ENCODE measurements at places on chromosomes 5 and 9.

DNA sequence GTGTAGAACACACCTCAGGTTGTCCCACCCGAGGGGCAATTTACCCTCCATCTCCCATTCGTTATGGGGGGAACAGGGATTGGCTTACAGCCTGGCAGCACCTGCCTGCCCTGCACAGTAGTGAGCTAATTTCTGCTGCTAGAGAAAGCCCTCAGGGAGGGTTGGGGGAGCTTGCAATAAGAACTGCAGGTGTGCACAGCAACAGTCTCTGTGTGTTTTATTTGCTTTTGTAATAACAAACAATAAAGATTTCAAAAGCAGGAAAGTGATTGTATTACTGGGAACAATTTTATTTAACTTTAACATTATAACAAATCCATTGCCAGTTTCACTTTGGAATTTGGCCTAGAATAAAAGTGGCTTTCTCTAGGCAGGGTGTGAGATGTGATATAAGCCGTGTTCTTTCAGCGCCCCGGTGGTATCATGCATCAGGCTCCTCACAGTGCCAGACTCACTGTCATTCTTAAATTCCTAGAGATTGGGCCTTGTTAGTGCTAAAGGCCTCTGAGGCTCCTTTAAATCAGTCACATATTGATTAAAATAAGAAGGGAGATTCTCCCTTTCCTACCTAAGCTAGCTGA is 81.1 kb downstream of the RMI1 start:
- peak; percentile 32 for DNase-seq

- no peak for DNase-seq
Measured at GRCh38 chr5:146722361-146722779, 156.2 kb downstream of the PPP2R2B start.

- peak; percentile 31 for DNase-seq
Measured at GRCh38 chr9:10855847-10856246, 243.0 kb upstream of the PTPRD start.

DNA sequence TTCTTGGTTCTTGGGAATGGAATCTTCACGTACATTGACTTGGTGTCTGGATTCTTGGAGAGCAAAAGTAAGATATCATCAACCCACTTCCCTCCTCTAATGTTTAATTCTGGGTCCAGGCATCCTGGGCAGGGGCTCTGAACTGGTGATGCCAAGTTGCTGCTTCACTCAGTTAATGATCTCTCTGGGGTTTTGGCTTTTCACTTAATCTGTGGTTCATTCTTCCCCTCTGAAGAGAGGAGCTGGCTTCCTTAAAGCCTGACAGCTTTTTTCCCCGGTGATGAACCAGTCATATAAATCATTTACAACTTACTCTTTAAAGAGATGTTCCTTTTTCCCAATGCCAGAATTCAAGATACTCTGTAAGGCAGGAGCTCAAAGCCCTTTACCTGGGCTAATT is 65.9 kb downstream of the ARHGAP26 start:
- no peak for DNase-seq

GRCh38 chr5:83494666-83495065 is 23.1 kb downstream of the VCAN start:
- DNase-seq: no peak

GRCh38 chr5:31445041-31445600 is 86.8 kb downstream of the DROSHA start:
- DNase-seq: no peak

DNA sequence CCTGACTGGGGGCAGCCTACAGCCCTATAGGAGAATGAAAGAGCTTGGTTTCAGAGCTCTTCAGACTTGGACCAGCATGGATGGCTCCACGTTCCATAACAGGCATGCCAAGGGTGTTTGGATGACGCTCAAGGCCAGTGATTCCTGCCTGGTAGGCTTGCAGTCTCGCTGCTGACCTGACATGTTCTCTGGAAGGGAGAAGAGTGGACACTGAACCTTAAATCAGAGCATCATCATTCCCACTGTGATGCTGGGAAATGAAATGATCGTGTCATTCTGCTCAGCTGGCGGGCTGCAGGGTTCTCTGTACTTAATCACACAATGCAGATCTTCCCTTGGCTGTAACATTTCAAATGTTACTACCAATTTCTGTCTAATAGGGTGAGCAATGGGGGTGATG is 57.0 kb downstream of the CFAP90 start:
- no peak for DNase-seq

DNA sequence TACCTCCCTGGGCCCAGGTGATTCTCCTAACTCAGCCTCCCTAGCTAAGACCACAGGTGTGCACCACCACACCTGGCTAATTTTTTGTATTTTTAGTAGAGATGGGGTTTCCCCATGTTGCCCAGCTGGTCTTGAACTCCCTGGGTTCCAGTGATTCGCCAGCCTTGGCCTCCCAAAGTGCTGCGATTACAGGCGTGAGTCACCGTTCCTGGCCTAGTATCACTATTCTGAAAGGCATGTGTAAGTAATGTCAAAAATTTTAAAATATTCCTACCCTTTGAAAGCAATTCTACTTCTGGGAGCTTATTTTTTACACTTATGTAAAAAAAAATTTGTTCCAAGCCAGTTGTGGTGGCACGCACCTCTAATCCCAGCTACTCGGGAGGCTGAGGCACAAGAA is 27.1 kb upstream of the TLE1 start:
- DNase-seq: no peak

GRCh38 chr9:126027566-126027965 is 280.4 kb downstream of the PBX3 start:
- no peak for DNase-seq

- no peak for DNase-seq
Measured at GRCh38 chr5:92922231-92922967, 658.6 kb downstream of the NR2F1-AS1 start.

GRCh38 chr5:57738301-57738700 is 255.7 kb upstream of the ACTBL2 start:
- no peak for DNase-seq

DNA sequence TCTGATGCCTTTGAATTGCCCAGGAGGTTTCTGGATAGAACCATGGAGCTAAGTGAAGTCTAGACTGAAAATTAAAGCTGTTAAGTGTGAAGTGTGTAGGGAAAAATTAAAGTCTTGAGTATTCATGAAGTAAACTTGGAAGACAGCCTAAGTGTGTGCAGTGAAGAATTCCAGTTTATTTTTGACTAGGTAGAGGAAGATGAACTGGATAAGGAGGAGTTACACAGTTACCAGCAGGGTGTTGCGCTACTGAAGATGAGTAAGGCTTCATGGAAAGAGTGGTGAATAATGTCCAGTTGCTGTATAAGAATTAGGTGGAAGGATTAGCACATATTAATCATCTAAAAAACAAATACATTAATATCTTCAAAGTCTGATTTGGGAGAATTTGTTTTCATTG is 5.7 kb upstream of the CHD1 start:
- no peak for DNase-seq

DNA sequence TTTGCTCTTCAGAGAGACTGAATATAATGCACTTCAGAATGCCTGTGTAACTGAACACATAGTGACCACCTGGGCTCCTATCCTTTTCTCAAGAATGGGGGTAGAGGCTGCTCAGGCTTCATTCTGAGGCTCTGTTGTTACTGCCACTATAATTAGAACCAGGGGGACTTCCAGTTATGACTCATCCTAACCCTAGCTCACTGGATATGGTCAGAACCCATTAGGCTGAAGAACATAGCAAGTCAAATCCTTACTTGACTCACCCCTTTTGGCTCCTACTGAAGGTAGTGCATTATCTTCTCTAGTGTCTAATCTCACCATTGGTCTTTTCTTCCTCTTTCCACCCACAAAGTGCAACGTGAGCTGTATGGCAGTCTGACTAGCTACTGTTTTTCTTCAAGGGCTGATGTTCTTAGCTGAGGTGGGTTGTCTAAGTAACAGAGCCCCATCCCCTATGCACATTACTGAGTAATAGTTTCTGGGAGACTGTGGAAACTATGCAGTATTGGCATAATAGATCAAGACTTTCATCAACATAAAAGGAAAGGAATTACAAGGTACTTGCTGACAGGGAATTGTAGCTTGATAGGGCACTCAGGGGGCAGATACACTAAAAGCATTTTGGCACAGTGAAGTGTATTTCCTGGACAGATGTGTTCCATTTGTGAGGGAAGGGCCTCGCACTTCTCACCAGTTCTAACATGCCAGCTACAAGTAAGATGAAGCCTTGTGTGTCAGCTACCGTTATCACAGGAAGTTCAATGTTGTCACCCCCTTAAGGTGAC is 431.0 kb upstream of the MEF2C start:
- DNase-seq: no peak

DNA sequence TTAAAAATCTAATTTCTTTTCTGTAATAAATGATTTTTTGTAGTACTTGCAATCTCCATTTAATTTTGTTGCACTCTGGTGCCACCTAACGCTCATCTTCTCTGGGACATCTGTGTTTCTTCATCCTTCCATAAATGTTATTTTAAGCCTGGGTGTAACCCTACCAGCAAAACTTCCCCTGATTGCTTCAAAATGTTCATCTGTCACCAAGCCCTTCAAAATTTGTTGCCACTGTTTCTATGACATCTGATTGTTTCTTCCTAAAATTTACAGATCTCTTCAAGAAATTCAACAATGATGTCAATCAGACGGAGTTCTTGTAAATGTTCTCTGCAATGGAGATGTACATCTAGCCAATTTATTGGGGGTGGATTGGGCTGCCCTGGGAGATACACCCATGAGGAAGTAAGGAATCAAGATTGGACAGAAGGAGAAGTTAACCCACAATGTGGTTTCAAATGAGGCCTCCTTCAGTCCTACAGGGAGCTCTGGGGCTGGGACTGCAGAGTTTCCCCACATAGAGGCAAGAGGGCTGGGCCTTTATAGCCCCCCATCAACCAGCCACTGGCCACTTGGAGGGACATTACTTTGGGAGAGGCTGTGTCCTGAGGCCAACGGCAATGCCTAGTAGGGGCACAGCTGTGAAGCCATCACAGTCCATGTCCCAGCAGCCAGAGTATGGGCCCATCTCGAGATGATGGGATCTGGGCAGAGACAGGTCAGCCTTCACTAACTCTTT is 23.3 kb downstream of the MCTP1 start:
- DNase-seq: no peak

DNA sequence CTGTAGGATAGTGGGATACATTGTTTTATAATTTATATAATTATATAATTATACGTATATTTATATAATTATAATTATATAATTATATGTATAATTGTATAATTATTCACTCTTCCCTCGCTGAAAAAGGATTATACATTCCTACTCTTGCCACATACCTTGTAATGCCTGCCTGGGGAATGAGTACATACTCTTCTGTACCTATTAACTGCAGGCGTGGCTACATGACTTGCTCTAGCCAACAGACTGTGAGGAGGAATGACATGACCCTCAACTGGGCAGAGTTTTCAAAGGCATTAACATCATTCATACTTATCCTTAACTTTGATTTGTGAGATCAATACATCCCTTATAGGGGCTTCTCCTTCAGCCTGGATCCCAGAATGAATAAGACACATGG is 19.1 kb downstream of the ERMP1 start:
- no peak for DNase-seq

- DNase-seq: no peak
Measured at GRCh38 chr5:122259995-122260394, 52.0 kb upstream of the SNCAIP start.

- DNase-seq: no peak
Measured at GRCh38 chr5:6412811-6413210, 34.5 kb upstream of the MED10 start.

- DNase-seq: no peak
Measured at GRCh38 chr5:109412981-109413402, 3.2 kb upstream of the PJA2 start.

DNA sequence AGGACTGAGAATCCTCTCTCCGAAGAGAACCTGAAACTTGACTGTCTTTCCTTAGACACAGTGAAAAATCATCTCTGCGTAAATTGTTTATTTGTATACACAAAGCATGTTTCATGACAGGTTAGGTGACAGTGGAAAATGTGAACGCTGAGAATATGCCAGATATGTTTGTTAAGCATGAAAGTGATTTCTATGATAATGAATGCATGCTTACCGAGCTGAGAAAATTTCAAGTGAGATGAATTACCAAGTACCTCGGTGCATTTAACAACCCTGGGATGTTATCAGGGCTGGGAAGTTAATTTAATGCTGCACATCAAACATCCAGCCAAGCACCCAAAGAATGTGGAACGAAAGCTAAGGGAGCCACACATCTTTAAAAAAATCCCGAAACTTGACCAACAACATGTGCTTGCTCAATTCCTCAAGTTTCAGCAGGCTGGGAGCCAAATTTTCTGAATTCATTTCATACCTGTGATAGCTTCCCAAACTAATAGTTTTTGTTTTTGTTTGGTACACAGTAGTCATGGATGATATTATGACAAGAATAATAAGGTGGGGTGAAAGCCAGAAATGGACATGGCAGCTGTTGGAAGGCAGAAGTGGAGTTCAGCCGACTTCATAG is 336.9 kb downstream of the ARHGEF28 start:
- DNase-seq: no peak

DNA sequence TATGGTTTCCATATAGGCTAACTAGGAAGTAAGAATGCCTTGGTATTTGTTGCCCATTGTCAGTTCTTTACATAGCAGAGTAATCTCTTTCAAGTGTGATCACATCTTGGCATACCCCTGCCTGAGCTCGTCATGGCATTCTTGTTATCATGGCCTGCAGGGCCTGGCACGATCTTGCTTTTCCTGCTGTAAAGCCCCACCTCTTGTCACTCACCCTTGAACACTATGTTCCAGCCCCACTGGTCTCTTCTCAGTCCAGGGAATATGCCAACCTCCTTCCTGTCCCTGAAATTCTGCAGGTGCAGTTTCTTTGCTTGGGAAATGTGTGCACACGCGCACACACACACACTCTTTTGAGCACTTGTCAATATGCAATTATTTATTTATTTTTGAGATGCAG is 250.2 kb upstream of the DMRT1 start:
- no peak for DNase-seq

- DNase-seq: no peak
Measured at GRCh38 chr5:160054831-160055230, 45.9 kb downstream of the TTC1 start.

GRCh38 chr9:82567953-82568352 is 495.0 kb downstream of the RASEF start:
- DNase-seq: no peak

DNA sequence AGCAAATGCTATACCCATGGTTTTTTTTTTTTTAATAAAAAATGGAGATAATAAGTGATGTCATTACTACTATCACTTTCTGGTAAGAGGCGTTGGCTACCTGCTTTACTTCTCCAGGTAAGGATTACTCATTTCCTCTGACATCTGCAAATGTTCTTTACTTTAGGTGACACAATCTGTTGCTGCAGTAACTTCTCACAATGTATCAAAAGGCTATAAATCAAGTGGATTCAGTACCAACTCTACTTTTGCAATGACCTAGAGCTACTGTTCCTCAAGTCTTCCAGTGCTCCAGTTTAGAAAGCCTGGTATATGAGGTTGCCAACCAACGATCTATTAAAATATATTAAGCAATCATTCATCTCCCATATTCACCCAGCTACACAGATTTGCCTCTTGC is 129.1 kb downstream of the PLK2 start:
- no peak for DNase-seq

GRCh38 chr9:90726215-90726614 is 75.4 kb upstream of the SYK start:
- DNase-seq: no peak

DNA sequence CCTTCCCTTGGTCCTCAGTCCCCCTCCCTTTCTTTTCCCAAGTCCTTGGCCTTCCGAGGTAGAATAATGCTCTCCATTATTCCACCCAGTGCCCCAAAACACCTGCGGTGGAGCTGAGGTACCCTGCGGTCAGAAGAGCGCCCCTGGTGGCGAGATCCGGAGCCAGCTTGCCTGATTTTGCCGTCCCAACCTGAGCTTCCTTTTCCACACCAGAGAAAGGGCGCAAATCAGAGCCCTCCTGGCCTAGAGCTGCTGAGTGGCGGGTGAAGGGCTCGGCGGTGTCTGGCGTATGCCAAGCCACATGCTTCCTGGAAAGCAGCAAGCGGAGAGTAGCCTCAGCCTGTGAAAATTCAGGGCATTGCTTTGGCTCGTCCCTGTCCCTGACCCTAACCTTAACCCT is 21.1 kb upstream of the CARTPT start:
- no peak for DNase-seq

All from NCI-H1105 treated with DMSO at 0.1 percent for 48 hours (cell line).